ENCODE measurements at places on chromosomes 3 and 15.

GRCh38 chr3:69092030-69092516 is 7.3 kb downstream of the ARL6IP5 start:
- DNase-seq = no peak

DNA sequence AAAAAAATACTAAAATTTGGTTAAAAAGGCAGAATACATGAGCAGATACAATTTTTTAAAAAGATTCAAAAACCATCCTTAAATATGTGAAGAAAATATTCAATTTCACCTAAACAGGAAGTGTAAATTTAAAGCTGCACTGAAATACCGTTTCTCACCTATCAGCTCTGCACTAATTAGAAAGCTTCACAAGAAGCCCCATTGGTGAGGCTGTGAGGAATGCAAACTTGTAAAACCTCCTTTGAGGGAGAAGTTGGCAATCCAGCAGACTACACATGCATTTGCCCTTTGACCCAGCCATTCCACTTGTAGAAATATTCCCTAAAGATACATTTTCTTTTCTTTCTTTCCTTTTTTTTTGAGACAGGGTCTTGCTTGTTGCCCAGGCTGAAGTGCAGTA is 18.8 kb downstream of the BLM start:
- DNase-seq = no peak

GRCh38 chr3:38573556-38573955 is 75.9 kb downstream of the SCN5A start:
- no peak for DNase-seq

- no peak for DNase-seq
Measured at GRCh38 chr15:62416526-62416925, 251.4 kb upstream of the C2CD4B start.

- no peak for DNase-seq
Measured at GRCh38 chr3:83195243-83195642, 1433.8 kb upstream of the GBE1 start.

- no peak for DNase-seq
Measured at GRCh38 chr3:186997473-186997939, 67.2 kb downstream of the ST6GAL1 start.

- DNase-seq = no peak
Measured at GRCh38 chr15:67607959-67608637, 65.6 kb downstream of the MAP2K5 start.

DNA sequence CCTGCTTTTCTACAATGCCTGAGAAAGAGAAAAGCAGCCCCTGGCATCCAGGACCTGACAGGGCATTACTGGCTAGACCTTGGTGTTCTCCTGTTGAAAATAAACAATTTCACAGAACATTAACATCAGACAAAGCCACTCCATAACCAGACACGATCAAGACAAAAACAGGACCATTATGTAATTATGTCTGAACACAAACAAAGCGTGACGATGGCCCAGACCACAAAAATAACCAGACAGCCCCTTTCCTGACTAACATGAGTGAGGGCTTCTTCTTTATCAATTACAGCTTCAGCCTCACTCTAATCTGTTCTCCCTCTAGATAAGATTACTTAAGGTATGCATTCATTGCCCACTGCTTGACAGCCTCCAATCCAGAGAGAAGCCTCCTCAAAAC is 172.7 kb upstream of the LMCD1 start:
- DNase-seq = no peak

DNA sequence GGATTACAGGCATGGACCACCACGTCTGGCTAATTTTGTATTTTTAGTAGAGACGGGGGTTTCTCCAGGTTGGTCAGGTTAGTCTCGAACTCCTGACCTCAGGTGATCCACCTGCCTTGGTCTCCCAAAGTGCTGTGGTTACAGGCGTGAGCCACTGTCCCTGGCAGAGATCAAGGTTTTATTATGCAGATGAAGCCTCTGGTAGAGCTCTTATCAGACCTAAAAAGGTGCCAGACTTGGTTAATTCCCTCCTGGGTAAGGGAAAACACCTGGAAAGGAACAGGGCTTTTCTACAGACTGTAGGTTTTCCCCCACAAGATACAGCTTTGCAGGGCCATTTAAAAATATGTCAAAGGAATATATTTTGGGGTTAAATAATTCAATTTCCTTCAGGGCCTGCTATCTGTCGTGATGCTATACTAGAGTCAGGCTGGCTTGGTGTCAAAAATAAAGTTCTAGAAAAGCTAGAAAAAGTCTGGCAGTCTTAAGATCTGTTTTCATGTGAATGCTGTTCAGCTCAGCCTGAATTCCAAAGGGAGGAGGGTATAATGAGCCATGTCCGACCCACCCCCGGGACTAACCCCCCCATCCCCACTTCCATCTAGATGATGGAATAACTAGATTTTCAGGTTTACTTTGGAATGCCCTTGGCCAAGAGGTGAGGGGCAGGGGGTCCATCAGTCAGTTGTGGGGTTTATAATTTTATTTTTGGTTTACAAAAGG is 1.9 kb upstream of the BLOC1S6 start:
- DNase-seq = no peak

- peak; percentile 84 for DNase-seq
Measured at GRCh38 chr3:138186803-138187295, 252 bp upstream of the ARMC8 start.

DNA sequence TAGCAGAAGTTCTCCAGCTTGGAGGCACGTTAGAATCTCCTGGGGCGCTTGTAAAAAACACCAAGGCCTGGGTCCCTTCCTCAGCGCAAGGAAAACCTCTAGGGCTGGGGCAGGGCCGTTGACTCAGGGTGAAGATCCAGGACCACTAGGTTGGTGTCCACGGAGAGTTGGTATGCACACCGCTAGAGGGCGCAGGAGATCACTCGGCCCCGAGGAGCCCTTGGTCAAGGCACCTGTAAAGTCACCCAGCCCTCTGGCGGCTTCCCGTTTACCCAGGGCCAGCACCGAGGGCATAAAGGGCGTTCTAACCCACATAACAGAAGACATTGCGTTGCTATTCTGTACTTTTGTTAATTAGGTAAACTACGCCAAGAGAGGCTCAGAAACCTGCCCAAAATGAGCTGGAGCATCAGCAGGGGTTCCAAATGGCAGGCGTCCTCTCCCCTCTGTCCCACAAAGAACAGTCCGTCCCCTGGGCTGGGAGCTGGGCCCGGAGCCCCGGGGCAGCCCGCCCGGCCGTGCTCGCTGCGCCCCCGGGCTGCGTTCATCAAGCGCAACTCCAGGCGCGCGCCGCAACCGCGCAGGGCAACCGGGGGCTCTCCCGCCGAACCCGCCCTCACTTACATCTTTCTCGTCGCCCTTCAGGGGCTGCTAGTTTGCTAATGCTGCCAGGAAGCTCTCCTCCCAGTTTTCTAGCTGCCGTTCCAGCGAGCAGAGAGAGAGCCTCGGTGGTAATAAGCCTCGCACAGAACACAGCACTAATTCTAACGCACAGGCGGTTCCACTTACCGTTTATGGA is 332.1 kb downstream of the ARRDC4 start:
- no peak for DNase-seq

DNA sequence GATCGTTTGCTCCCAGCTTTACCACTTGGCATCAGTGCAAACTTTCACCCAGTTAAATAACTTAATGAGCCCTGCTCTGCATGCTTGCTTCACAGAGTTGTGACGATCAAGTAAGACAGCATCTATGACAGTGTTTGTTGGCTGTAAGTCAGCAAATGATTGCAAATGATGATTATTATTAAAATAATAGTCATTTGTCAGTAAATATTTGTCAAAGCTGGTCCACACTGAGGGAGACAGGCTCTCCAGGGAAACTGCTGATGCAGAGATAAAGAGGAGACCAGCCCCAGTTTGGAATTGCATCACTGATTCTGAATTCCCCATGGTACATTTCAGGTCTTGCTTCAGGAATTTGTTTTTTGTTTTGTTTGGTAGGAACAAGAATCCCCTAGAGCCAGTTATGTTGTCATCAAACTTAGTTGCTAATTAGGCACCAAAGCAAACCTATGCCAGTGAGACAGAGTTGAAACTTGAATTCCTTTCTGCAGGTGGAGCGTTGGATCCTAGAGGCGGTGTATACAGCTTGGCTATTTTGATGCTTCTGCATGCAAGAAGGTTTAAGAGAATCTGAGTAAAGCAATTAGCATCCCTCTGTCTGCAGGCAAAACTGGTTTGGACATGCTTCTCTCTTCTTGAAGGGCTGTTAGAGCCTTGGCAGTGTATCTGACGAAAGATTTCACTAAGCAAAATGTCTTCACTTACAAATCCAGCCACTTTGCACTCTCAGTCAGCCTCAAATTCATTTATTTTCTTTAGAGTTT is 338.6 kb upstream of the TPRG1 start:
- DNase-seq = no peak

DNA sequence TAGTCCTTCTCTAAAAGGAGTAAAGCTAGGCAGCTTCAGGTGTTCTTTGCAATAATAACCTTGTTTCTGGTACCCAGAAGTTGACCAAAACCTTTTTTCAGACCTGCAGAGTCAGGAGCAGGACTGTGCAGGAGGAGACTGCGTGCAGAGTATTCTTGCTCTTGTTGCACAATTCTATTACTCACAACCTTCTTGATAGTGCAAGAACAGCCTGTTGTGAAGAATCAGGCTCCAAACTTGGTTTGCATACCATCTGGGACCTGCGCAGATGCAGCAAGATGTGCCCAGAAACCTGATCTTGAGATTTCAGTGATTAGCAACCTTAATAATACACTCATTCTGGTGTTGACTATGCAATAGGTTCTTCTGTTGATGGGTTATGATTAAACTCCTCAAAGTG is 111.9 kb downstream of the ATG7 start:
- DNase-seq = no peak

- DNase-seq = no peak
Measured at GRCh38 chr3:134074001-134074789, 44.5 kb upstream of the SLCO2A1 start.

GRCh38 chr3:177491296-177492032 is 294.2 kb upstream of the TBL1XR1 start:
- no peak for DNase-seq

DNA sequence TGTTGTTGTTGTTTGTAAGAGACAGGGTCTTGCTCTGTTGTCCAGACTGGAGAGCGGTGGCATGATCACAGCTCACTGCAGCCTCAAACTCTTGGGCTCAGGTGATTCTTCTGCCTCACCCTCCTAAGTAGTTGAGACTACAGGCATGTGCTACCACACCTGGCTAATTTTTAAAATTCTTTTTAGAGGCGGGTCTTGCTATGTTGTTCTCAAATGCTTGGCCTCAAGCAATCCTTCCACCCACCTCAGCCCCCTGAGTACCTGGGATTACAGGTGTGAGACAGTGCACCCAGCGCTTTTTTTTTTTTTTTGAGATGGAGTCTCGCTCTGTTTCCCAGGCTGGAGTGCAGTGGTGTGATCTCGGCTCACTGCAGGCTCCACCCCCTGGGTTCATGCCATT is 46.7 kb downstream of the TMOD3 start:
- no peak for DNase-seq

DNA sequence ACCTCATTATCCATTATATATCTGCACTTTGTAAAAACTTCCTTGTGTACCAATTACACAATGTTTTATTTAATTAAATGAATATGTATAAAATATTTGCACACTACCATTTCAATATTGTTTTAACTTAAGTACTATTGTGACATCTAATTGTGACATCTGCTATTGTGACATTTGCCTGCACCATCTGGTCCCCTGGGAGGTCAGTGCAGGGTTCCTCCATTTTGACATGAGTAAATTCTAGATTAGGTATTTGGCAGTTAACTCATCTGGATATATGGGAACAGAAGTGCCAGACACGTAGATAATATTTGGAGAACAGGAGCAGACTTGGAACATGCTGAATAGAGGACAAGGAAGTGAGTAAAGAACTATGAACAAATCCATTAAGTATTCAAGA is 332.1 kb downstream of the VGLL3 start:
- DNase-seq = no peak

DNA sequence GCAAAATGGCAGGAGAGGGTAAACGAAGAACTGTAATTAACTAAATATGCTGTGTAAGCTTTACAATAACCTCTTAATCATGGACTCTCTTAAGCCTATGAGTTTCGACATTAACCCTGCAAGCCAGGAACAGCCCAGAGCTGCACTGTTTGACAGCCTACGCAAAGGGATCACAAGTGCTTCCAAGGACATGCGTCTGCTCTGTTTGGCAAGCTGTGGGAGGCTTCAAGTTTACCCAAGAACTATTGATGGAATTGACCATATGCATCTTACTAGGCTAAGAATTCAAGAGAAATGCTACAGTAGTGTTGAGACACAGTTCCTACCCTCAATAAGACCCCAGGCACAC is 66.0 kb downstream of the PDZRN3 start:
- no peak for DNase-seq

All from activated T-cell treated with anti-CD3 and anti-CD28 coated beads, Interleukin-2, amount 50 U/mL, for 4 hours (primary cell).